ENCODE measurements at places on chromosomes 13 and 19. TPM values are rescaled to one million over a fixed set of nuclear protein-coding genes. Genes with fewer than 3 reads are reported as not detected.
A peak's percentile ranks its signal among the peaks of the same experiment; 100 is the strongest.

DNA sequence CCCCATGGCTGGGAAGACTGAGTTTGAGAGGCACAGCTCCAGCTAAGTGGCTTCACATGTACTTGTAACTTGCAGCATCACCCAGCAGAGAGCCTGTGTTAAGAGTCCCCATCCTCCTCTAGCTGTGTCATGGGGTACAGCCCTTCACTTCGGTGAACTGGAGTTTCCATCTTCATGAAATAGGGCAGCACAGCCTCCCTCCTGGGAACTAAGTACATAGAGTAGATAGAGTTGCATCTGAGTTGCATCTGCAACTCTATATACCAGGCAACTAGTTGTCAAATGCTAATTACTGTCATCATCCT, 1.2 kb downstream of the PRDX2 start:
- no peaks in the 10 kb centered on the region for H3K27me3 ChIP-seq
- peak overlapping the region; percentile 73 for H3K27ac ChIP-seq
- peaks cover 28% of the 10 kb centered on the region for H3K4me1 ChIP-seq
- DNase-seq: no peak

The ONECUT3 gene
- total RNA-seq: not detected

DNA sequence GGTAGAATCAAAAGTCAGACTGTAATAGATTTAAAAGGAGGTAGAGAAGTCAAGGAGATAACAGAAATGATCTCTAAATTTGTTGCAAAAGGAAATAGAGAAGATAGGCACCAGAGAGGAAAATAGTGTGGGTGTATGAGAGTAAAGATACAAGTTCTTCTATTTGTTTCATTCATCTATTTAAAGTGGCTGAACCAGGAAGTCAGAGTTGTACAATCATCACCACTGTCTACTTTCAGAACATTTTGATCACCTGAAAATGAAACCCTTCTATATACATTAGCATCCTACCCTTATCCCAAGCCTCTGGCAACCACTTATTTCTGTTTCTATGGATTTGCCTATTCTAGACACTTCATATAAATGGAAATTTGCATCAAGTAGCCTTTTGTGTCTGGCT, 36.7 kb downstream of the INTS6 start:
- H3K27ac ChIP-seq: no peak overlapping the region
- H3K36me3 ChIP-seq: no peaks in the 10 kb centered on the region

DNA sequence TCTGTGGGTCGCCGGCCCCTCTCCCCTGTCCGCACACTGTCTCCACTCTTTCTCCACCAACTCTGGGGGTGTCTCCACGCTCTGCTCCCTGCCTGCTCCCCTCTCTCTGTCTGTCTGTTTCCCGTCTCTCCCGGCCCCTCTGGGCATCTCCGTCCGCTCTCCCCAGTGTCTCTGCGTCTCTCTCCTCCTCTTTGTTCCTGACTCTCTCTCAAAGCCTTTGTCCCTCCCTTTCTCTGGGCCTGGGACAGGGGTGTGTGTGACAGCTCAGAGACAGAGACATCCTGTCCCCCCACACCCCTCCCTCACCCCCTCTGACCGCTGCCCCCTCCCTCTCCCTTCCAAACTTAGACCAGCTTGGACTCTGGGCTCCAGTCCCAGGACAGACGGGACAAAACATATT, 668 bp upstream of the SBK3 start:
- H3K36me3 ChIP-seq: no peaks in the 10 kb centered on the region
- peaks cover 10% of the 10 kb centered on the region for H3K27me3 ChIP-seq
- no peak overlapping the region for H3K27ac ChIP-seq
- H3K4me1 ChIP-seq: peaks cover 5% of the 10 kb centered on the region

DNA sequence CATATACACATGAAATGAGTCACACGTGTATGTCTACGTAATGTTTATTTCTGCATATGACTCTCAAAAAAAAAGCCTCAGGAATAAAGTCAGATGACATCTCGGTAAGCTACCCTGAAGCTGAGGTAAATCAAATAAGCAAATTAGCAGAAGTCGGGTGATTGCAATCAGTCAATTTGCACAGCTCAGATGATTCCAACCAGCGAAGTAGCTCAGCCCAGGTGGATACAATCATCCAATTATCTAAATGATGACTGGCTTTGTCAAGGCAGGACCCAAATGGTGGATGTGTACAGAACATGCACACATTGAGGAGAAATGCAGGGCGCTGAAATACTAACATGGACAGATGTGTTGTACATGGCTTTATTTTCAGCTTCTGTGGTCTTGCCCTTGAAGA, 148.5 kb downstream of the ZNF486 start:
- H3K27me3 ChIP-seq: no peaks in the 10 kb centered on the region
- H3K36me3 ChIP-seq: no peaks in the 10 kb centered on the region
- no peak for DNase-seq
- H3K4me1 ChIP-seq: no peaks in the 10 kb centered on the region
- no peak overlapping the region for H3K4me3 ChIP-seq

DNA sequence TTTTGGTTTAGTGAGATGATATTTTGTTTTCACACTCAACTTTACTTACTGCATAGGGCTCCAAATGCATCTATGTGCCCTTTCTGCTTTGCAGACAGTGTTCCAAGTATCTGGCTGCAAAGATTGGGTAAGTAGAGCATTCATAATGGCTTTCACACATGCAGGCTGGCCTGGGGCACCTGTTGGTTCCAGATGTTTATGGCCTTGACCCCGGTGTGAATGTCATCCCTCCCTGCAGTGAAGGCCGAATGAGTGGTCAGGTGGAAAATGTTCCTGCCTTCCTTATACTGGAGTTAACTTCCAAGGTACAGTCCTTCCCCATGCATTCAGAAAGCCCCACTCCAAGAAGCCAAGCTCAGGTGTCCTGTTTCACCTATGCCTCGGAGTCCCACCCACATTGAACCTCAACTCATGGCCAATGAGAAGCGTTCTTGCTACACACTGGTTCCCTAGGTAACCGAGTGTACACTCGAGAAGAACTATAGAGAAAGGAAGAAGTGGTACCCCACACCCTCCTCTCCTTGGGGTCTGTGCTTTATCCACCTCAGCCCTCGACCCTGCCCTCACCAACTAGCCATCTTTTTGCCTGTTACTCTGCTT, 23.0 kb upstream of the ZNF536 start:
- no peaks in the 10 kb centered on the region for H3K27me3 ChIP-seq
- DNase-seq: no peak
- no peaks in the 10 kb centered on the region for H3K36me3 ChIP-seq
- no peaks in the 10 kb centered on the region for H3K4me1 ChIP-seq

GRCh38 chr13:30486230-30487074, 20.7 kb upstream of the HMGB1 start:
- no peaks in the 10 kb centered on the region for H3K36me3 ChIP-seq
- H3K27me3 ChIP-seq: no peaks in the 10 kb centered on the region
- no peaks in the 10 kb centered on the region for H3K4me1 ChIP-seq
- no peak overlapping the region for H3K27ac ChIP-seq

Data from adrenal gland (tissue), 19 donors.